ENCODE measurements at places on chromosomes 6 and 20.

DNA sequence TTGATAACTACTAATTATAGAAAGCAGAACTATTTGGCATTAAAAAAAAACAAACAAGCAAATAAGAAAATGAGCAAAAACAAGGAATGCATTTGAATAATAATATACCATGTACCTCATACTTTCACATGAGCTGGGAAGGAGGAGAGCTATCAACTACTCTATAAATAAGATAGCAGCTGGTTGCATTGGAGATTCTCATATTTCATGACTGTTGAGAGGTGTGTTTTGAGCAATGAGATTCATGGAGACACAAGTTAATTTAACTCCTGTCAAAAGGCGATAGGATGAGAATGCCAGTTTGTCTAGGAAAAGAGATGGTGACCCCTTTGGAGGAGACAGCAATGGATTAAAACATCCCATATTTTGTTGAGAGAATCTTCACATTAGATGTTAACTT lies 348.8 kb upstream of the SPTLC3 start:
- no peak for DNase-seq

DNA sequence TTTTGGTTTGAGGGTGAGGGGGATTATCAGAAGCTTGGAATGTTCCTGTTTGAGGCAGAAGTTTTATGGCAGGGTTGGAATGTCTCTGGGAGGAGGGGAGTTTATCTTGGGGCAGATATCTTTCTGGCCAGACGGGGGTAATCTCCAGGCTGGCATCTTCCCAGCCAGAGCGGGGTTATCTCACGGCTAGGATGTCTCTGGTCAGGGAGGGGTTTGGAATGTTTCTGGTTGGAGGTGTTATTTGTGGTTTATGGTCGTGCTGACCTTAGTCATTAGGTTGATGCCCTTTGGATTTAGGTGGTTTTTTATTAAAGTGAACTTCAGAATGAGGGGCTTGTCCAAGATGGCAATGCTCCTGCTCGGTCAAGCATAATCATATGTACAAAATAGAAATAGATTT lies 14.8 kb downstream of the PGK2 start:
- no peak for DNase-seq

DNA sequence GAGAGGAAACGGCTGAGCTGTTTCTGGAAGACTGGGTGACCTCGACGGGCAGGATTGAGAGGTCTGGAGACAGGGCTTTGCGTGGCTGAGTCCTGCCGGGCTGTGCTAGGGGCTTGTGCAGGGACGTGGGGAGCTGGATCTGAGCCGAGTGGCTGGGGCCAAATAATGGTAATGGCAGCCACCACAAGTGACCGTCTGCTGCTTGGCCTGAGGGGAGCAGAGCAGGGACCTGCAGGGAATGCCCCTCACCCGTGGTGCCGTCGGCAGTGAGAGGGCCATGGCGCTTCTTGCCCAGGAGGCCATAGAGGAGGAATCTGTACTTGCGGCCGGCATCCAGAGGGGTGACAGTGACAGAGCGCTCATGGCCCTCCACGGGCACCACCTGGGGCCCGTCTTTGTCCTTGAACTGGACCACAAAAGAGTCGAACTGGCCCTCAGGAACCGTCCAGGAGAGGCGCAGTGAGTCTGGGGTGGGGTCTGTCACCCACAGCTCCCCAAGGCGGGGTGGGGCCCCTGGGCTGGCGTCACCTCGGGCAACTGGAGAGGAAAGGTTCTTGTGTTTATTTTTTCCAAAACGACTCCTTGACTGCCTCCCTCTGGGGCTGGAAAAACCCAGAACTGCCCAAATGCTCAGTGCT lies 31.8 kb downstream of the CYP21A2 start:
- no peak for DNase-seq

DNA sequence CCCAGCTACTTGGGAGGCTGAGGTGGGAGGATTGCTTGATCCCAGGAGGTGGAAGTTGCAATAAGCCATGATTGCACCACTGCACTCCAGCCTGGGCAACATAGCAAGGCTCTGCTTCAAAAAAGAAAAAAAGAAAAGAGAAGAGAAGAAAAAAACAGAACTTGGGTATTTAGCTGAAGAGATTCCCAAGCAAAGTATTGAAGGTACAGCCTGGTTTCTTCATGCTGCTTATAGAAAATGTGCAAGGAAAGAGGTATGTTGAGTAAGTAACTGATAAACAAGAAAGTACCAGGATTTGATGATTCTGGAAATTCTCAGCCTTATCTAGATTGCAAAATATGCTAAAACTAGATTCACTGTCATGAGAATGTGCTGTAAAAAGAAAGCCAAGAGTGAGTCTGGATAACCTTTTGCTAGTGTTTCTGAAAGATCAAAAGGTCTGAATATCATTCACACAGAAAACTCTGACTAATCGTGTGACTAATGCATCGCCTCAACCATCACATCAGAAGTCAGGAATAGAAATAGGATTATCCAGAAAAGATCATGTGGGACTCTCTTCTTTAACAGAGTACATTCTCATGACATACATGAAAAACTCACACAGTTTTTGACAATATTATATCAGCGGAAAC lies 32.4 kb upstream of the NOP56 start:
- no peak for DNase-seq

GRCh38 chr6:80605165-80605989 lies 498.9 kb downstream of the BCKDHB start:
- no peak for DNase-seq

- no peak for DNase-seq
Observed at GRCh38 chr6:84739866-84740208, 24.6 kb downstream of the TBX18 start.

- DNase-seq, result no peak
Observed at GRCh38 chr6:25714765-25715164, 39.8 kb upstream of the SLC17A4 start.

DNA sequence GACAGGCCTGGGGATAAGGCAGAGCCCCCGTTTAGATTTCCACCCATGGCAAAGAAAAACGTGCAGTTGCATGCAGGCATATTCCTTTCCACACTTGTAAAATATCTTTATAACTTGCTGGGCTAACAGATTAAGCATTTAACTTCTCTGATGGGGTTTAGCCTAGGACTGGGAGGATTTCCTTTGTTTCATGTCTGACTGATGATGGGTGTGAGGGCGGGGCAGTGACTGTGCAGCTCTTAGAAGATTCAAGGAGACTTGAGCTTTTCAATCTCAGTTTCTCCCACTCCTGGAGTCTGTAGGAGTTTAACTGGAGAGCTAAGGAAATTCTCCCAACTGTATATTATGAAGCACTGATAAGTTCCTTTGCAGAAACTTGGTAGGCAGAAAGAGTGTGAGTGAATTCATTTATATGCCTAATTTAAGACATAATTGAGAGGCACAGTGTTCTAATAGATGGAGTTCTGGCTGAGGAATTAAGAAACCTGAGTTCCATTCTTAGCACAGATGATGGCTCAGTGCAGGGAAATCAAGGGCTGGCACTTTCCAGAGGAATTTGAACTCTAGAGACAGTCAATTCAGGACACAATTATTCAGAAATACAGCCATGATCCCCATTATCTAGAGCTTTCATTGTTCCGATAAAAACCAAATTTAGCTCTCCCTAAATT lies 214.6 kb upstream of the CNR1 start:
- DNase-seq, result no peak

DNA sequence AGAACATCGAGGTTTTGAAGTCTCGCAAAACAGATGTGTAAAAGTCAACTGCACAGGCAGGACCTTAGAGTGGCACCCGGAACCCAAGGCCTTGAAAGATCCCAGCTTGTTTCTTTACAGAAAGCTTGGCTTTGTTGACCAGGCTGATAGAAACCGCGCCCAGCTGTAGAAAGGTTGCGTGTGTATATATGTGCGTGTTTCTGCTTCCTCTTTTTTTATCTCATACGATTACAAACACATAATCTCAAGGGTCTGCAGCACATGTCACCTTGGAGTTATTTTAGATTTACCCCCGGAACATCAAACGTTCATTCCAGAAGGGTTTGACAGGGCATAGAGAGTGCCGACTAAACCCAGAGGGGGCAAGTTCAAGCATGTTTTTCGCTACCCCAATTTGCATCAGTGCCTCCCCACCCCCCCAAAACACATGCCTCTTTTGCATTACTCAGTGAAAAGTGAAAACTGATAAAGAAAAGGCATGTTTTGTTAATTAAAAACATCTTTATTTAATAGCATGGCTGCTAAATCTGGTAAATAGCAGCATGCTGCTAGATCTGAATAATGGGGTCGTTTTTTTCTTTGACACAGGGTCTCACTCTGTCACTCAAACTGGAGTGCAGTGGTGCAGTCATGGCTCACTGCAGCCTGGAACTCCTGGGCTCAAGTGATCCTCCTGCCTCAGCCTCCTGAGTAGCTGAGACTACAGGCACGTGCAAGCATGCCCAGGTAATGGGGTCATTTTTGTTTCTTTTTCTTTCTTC lies 33.2 kb upstream of the NCOA3 start:
- DNase-seq, result no peak

GRCh38 chr6:100691972-100692371 lies 189.2 kb downstream of the ASCC3 start:
- no peak for DNase-seq

DNA sequence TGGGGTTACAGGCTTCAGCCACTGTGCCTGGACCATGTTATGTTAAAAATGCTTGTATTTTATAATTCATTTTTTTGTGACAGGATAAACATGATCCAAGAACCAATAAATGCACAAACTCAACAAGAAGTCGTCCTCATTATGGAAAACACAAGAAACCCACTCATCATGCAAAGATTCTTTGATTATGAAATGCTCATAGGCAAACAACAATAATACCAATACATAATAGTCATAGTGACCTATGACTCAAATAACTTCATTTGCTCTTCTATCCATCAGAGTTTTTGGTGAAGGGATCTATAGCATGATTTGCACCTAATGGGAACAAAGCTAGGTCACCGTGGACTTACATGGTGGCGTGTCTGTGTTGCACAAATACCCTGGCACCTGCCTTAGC lies 217.1 kb upstream of the THEMIS start:
- no peak for DNase-seq

DNA sequence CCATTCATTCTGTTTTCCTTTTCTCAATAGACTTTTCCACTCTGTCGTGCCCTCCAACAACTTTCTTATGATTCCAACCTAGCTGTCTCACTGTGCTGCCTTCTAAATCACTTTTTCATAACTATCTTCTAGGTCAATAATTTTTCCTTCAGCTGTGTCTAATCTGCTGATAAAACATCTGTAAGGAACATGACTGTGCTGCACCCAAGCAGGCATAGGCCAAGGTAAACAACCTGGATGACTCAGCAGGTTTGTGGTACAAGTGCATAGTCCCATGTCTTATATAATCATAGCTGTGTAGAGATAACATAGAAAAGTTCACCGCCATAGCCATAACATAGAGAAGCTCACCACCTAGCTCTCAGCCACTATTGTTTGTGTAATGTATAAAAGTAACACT lies 332.3 kb downstream of the PLCB1 start:
- no peak for DNase-seq

DNA sequence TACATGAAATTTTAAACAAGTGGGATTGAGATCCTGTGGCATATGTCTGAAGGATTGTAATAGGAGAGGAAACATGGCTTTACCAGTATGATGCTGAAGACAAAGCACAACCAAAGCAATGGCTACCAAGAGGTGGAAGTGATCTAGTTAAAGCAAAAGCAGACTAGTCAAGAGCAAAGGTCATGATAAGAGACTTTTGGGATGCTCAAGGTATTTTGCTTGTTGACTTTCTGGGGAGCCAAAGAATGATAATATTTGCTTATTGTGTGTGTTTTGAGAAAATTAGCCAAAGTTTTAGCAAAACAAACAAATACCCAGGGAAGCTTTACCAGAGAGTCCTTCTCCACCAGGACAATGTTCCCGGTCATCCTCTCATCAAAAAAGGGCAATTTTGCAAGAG lies 20.3 kb downstream of the SLC16A10 start:
- DNase-seq, result no peak

GRCh38 chr6:32168807-32169591 lies 4.6 kb downstream of the EGFL8 start:
- DNase-seq, result no peak

GRCh38 chr6:121535777-121536176 lies 100.3 kb downstream of the GJA1 start:
- DNase-seq, result no peak

DNA sequence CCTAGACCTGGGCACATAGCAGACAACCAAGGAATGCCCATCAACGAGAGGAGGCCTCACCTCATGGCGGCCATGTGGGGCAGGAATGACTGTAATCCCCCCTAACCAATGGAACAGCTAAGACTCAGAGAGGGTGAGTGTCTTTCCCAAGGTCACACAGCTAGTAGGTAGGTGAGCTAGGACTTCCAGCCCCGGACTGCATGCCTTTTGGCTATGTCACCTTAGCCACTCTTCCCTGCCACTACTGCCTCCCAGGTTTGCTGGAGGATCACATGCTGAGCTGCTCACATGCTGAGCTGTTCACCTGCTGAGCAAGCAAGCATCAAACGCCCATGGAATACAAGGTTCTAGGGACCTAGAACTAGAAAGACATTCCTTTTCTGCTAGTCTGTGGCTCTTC lies 188.5 kb upstream of the PMEPA1 start:
- no peak for DNase-seq

- DNase-seq, result no peak
Observed at GRCh38 chr6:34522761-34523160, 33.4 kb downstream of the SPDEF start.

DNA sequence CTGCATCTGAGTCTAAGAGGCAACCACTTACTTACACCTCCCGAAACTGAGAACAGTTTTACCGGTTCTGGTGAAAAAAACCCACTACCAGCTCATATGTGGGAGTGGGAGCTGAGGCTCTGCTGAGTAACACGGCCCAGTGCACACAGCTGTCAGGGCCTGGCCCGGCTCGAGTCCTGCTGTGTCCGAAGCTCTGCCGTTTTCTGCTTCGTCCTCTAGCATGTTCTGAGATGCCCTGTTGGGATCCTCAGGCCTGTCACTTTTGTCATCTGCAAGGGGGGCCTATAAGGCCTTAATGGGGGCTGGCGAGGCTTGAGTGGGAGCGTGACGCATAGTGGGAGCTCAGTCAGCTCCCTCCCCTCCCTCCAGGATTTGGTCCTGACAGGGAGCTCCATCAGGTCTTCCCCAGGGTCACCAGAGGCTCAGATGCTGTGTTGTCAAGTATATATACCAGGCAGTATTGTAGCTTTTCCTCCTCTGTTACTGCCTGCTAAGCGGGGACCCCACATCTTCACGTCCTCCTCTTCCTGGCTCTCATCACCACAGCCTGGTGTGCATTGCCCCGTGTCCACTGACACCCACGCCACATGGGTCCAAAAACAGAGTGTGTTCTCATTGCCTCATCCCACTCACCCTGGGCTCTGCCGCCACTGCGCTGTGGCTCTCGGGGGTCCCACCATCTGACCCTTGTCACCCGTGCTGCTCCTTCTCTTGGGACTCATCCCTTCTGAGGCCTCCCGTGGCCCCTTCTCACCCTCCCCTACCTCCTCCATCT lies 45.2 kb upstream of the FANCE start:
- DNase-seq, result no peak

GRCh38 chr6:78300885-78301284 lies 566.5 kb upstream of the IRAK1BP1 start:
- no peak for DNase-seq

DNA sequence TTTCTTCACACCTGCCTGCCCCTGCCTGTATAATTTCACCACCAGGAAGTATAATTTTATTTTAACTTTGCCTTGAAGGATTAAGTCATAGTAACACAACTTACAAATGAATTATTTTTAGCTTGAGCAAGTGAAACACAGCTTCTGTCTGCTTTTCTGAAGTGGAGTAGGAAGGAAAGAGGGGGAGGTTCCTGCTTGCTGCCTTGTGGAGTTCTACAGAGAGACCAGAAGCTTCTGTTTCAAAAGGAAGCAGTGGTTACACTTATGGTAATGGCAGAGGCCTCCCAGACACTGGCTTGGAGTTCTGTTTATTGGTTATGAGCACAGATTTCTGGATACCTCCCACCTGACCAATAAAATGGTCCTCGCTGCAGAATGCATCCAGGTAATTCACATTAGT lies 159.6 kb downstream of the TMEM200A start:
- DNase-seq, result no peak

- no peak for DNase-seq
Observed at GRCh38 chr6:159118924-159119323, 50.3 kb upstream of the FNDC1 start.
